ENCODE measurements at places on chromosomes 2 and 18. TPM values are rescaled to one million over a fixed set of nuclear protein-coding genes. Genes with fewer than 3 reads are reported as not detected.

Gene DLX1
- total RNA-seq: not detected

- DNase-seq: no peak
Observed at GRCh38 chr2:157055660-157056199, 201.8 kb upstream of the GALNT5 start.

Gene PMAIP1
- 54.6 TPM for total RNA-seq

GRCh38 chr2:9441556-9441955 lies 18.1 kb downstream of the CPSF3 start:
- DNase-seq: no peak
